Effector CD8-positive, alpha-beta T cell (primary cell): ENCODE measurements at places on chromosomes 16 and 17.

DNA sequence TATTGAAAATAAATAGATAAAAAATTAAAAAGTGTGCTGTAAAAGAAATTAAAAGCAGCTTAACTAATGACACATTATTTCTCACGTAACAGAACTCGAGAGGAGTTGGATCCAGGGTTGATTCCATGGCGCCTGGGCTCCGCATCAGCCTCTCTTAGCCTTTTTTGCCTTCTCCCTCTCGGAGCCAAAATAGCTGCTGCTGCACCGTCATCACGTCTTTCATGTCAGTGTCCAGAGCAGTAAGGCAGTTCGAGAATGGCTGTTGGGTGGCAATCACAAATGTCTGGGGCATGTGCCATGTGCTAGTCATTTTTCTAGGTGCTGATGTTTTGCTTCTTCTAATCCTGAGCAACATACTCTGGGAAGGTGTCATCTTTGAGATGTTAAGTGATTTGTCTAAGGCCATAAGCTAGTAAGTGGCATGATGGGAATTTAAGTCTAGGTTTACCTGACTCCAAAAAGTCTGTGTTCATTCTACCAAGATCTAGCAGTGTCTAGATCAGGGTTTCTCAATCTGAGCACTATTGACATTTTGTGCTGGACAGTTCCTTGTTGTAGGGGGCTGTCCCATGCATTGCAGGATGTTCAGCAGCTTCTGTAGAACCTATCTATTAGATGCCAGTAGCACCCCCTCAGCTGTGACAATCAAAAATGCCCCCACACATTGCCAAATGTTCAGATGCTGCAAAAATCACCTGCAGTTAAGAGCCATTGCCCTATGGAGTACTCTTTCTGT, 280.4 kb downstream of the HAPSTR1 start:
- DNase-seq, result no peak

GRCh38 chr17:54172985-54173316, 350.2 kb downstream of the KIF2B start:
- DNase-seq, result no peak

DNA sequence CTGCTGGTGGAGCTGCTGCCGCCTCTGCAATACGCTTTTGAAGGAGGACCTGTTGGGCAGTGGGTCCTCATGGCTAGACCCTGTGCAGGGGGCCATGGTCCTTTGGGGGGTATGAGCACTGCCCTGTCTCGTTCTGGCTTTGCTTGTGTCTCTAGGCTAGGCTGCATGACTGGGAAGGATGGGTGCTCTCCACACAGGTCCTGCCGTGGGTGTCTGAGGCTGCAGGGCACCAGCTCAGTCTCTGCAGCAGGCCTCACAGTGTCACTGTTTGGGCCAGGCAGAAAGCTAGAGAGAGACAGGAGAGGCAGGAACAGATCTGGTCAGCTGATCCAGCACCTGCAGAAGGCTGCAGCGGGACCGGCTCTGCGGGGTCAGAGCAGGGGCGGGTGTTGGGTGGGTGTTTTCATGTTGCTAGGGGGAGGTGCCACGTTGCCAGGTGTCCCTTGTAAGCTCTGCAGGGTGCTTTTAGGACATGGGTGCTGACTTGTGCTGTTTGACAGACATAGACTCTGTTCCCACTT, 111.4 kb downstream of the SNX29 start:
- DNase-seq, result no peak

DNA sequence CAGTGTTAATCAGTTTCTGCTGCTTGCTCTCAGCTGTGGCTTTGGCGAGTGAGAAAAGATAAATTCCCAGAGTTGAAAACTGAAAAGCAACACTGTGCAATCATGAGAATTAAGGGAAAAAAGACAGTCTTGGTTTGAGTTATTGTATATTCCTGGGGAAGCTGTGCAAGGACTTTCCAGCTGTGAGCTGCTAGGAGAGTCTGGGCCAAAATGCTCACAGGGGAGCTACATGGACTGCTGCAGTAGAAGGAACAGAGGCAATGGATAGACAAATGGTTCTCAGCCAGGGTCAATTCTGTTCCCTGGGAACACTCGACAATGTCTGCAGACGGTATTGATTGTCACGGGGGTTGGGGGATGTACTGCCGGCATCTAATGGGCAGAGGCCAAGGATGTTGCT, 102.0 kb upstream of the ADAMTS18 start:
- DNase-seq, result no peak

GRCh38 chr16:49836218-49836617, 19.7 kb downstream of the ZNF423 start:
- DNase-seq, result no peak

DNA sequence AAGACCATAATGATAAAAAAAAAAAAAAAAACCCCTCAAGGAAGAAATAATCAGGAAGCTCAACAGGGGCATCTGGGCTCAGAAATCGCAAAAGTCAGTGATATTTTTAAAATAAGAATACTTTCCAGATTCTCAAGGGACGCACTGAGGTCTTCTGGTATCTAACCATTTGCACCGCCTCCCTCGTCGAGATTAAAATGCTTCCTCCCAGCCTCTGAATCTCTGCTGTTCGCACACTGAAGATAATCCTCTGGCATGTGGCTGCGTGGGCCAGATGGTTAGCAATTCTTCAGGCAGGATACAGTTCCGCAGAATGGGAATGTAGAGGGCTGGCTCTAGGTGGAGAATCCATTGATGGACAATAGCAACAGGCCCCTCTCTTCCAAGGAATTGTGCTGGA, 211.7 kb upstream of the CDH5 start:
- DNase-seq, result no peak

DNA sequence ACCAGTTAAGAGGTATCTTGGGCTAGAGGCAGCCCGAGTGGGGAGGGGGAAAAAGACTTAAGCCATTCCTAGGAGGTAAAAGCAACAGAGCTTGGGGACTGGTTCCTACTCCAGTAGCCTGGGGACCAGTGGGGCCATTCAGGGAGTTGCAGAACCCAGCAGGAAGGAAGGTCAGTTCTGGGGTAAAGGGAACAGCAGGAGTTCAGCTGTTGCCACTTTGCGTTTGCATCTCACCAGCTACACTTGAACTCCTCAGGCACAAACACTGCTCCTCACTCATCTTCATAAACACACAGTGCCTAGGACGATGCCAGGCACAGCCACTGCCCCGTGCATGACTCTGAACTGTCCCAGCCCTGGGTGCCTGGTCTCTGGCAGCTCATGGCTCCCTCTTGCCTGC, 4.0 kb downstream of the HAP1 start:
- no peak for DNase-seq

- no peak for DNase-seq
These were observed 27.1 kb downstream of the PMP22 start for GRCh38 chr17:15238057-15238456.

DNA sequence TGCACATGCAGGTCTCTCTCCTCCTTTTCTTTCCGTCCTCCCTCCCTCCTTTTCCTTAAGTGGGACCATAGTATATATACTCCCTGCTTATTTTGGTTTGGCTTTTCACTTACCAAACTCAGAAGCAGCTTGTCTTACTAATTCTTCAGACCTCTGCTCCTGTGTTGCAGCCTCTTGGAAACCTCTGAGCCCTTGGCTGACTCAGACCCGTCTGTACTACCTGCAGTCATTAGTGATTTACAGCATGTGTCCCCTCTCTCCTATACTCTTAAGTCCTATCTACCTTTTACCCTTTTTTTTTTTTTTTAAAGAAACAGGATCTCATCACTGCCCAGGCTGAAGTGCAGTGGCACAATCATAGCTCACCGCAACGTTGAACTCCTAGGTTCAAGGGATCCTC, 207.0 kb downstream of the STX8 start:
- DNase-seq, result no peak

- no peak for DNase-seq
These were observed at the start of gene CTF1 for GRCh38 chr16:30896261-30896888. Gene CTF1 (plus strand): TSS chr16:30896614. CDS start chr16:30896644, 30 bp downstream.

GRCh38 chr17:68341482-68341881, 50.2 kb downstream of the ARSG start:
- no peak for DNase-seq

DNA sequence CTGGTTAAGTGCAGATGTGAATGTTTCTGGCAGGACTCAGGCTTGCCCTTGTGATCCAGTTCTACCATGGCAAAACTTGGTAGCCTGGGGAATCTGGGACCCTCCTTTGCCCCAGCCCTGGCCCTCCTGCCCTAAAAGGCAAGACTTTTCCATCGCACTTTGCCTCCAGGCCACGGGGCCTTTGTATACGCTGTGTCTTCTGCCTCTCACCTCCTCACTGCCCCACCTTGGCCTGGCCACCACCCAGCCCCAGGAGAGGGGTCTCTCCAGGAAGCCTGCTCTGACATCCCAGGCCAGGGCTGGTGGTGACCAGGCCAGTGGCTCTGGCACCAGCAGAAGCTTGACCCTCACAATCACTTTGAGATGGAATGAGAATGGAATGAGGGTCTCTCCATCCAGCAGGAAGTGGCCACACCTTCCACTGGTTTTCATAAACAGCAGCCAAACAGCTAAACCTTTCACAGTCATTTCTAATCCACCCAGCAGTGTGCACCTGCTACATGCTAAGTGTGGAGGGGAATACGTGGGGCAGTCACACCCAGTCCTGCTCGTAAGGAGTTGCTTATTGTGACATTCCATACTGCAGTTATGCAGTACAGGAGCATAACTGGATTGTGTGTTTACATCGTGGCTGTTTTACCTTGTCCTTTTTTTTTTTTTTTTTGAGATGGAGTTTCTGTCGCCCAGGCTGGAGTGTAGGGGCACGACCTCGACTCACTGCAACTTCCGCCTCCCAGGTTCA, 1.6 kb upstream of the MRPL38 start:
- DNase-seq, result no peak

DNA sequence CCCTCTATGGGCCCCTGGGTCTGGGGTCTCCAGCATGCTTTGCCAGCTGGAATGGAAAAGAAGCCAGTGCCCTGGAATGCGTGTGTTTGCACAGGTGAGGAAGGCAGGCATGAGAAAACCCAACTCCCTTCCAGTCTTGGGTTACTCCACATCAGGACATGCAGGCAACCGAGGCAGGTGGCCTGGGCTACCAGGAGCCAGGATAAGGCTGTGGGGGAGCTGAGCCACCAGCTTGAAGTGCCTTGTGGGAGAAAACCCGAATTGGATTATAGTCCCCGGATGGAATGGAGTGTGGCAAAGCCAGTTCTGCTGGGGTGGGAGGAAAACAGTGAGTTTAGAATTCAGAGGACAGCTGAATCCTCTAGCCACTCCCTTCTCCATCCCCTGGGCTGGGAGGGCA, 7.2 kb downstream of the SRCIN1 start:
- DNase-seq, result no peak

DNA sequence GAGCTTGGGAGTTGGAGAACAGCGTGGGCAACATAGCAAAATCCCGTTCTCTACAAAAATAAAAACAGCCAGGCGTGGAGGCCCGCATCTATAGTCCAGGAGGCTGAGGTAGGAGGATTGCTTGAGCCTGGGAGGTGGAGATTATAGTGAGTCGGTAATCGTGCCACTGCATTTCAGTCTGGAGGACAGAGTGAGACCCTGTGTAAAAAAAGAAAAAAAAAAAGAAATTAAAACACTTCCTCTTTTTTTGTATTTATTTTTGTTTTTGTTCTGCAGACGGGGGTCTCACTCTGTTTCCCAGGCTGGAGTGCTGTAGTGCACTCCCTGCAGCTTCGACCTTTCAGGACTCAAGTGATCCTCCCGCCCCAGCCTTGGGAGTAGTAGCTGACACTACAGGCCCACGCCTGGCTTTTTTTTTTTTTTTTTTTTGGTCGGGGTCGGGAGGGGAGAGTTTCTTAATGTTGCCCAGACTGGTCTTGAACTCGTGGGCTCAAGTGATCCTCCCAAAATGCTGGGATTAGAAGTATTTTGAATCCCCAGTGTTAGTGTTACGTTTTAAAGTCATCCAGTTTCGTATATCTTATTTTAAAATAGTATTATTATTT, 1.5 kb downstream of the IST1 start:
- DNase-seq, result no peak

- DNase-seq, result no peak
These were observed 23.7 kb downstream of the PIPOX start for GRCh38 chr17:29066606-29067005.

DNA sequence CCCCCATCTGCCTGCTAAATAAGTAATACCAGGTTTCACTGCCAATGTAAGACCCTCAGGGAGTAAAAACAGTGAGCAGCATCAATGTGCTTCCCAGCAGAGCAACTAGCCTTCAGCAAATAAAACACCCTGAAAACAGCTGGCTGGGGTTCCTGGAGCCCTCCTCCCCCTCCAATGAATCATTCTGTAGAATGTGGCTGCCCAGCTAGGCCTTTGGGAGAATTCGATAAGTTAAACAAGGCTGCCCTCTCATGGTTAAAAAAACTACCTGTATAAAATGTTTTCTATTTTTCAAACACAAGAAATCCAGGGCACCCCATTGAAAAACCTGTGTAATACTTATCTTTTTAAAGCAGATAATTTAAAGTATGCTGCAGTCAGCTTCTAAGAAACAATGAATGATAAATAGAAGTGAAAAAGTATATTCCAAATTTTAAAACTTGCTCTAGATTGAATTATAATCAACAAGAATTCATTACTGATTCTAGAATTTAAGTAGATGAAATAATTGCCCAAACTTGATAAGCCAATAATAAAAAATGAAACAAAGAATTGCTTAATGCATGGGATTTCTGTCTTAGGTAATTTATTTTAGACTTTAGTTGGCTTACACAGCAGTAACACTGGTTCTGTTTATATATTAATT, 9.4 kb upstream of the TOM1L1 start:
- no peak for DNase-seq

- no peak for DNase-seq
These were observed 49.7 kb downstream of the STAT3 start for GRCh38 chr17:42338427-42338985.

DNA sequence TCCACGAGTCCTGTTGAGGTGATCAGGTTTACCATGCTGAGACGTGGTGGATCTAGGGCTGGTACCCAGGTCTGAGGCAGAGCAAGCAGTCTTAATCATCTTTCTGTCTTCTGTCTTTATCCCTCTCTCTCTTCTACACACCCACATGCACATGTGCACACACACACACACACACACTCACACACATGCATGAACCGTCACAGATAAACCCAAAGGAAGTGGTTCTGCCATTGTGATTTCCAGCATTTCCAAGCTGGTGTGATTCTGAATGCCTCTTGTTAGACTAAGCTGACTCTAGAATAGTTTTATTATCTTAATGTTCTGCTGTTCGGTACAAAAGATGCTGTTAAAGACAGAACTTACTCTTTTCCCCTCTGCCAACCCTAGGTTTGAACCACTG, 411.8 kb upstream of the SALL1 start:
- DNase-seq, result no peak

GRCh38 chr17:48376682-48377325, 53.2 kb downstream of the SKAP1 start:
- no peak for DNase-seq

GRCh38 chr17:14019186-14019956, 49.9 kb upstream of the COX10 start:
- DNase-seq, result no peak

GRCh38 chr17:8476741-8477140, 41.1 kb downstream of the NDEL1 start:
- no peak for DNase-seq

DNA sequence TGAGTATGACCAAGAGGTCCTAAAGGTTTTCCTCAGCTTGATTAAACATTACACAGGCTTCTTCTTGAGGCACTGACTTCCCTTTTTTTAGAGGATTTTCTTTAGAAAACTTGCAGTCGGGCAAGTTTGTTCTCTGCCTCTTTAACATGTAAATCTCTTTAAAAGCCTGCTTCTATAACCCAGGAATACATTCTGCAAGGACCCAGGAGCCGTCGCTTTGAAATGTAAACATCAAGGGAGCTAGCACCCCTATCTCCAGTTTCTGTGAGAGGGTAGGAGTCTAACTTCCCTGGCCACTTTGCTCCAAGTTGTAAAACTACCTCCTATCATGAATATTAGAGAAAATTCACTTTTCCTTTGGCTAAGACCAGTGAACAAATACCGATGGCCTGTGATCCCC, 201.5 kb upstream of the CPHXL start:
- no peak for DNase-seq
